ENCODE measurements at places on chromosomes 4 and X. TPM values are rescaled to one million over a fixed set of nuclear protein-coding genes. Genes with fewer than 3 reads are reported as not detected.
A peak's percentile ranks its signal among the peaks of the same experiment; 100 is the strongest.

The LETM1 gene
- 70.4 TPM for total RNA-seq

The HTRA3 gene
- 2.6 TPM for total RNA-seq

The SPANXD gene
- not detected for total RNA-seq

The UGT2B7 gene
- total RNA-seq = not detected

The FGF2 gene
- 57.8 TPM for total RNA-seq

The FATE1 gene
- not detected for total RNA-seq

GRCh38 chr4:115529126-115529525, 415.7 kb upstream of the NDST4 start:
- no peaks in the 10 kb centered on the region for H3K4me1 ChIP-seq
- DNase-seq = no peak
- no peaks in the 10 kb centered on the region for H3K27me3 ChIP-seq
- no peaks in the 10 kb centered on the region for H3K36me3 ChIP-seq

DNA sequence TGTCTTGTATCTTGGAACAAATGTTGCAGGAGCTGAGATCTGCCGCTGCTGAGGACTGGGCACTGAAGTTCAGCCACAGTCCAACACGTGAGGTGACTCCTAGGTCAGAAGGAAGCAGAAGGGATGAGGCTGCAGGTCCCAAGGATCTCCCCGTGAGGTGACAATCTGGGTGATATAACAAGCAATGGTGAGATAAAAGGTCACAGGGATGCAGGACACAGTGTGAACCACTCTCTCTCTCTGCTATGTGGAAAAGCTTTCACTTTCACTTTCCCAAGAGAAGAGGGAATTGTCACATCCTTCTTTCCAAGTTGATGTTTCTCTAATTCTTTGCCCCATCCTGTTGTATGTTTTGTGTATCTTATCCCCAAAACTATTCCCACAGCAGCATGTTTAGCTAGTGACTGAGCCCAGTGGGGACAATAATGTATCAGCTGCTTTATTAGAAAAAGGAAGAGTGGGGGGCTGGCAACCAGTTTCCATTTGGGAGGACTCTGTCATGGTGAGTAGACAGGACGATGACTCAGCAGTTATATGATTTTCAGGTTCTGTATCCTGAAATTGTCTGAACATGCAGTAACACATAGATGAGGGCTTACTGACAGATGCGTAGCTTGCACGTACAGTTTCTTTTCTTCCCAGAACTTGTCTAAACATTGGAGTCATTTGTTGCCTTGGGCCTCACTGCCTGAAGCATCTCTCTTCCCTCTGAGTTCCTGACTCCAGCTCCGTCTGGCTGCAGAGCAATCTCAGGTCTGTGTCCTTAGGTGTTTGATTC, 1415.8 kb upstream of the TENM3 start:
- peak; percentile 59 for DNase-seq
- H3K4me1 ChIP-seq = peaks cover 3% of the 10 kb centered on the region
- peak overlapping the region; percentile 40 for H3K27ac ChIP-seq
- H3K4me3 ChIP-seq = peak overlapping the region; percentile 58

- no peaks in the 10 kb centered on the region for H3K4me1 ChIP-seq
- H3K36me3 ChIP-seq = no peaks in the 10 kb centered on the region
- DNase-seq = no peak
- H3K27ac ChIP-seq = peak overlapping the region; percentile 95
Measured at GRCh38 chrX:15334561-15334960, 762 bp downstream of the PIGA start.

- no peak overlapping the region for H3K27ac ChIP-seq
- no peaks in the 10 kb centered on the region for H3K36me3 ChIP-seq
- H3K27me3 ChIP-seq = peaks cover 13% of the 10 kb centered on the region
- no peaks in the 10 kb centered on the region for H3K4me1 ChIP-seq
- no peak overlapping the region for H3K4me3 ChIP-seq
Measured at GRCh38 chr4:10623862-10624261, 60.7 kb downstream of the CLNK start.

- H3K4me3 ChIP-seq = no peak overlapping the region
- no peaks in the 10 kb centered on the region for H3K36me3 ChIP-seq
- H3K27ac ChIP-seq = no peak overlapping the region
- no peaks in the 10 kb centered on the region for H3K27me3 ChIP-seq
- no peak for DNase-seq
- H3K4me1 ChIP-seq = no peaks in the 10 kb centered on the region
Measured at GRCh38 chr4:174503079-174503715, 19.1 kb downstream of the HPGD start.

DNA sequence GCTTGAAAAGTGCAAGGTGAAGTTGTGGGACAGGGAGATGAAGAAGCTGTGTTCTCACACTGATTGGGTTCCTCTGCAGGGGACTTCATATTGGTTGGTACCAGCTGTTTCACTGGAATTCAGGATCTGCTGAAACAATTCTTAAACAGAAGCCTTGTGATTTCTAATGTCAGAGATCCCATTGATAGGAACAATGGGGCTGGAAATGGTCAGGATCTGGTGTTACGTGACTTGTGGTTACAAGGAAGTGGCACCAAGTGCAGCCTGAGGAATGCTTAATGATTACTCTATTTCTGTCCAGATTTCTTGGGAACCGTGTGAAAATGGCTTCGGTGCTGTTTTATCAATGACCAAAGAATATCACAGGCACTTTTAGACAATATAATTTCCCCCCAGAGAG, 68.1 kb downstream of the MOSPD2 start:
- no peak for DNase-seq
- H3K27me3 ChIP-seq = no peaks in the 10 kb centered on the region
- H3K4me1 ChIP-seq = no peaks in the 10 kb centered on the region

- H3K27ac ChIP-seq = no peak overlapping the region
- no peaks in the 10 kb centered on the region for H3K4me1 ChIP-seq
- H3K4me3 ChIP-seq = no peak overlapping the region
Measured at GRCh38 chr4:101660607-101661006, 129.9 kb upstream of the BANK1 start.

DNA sequence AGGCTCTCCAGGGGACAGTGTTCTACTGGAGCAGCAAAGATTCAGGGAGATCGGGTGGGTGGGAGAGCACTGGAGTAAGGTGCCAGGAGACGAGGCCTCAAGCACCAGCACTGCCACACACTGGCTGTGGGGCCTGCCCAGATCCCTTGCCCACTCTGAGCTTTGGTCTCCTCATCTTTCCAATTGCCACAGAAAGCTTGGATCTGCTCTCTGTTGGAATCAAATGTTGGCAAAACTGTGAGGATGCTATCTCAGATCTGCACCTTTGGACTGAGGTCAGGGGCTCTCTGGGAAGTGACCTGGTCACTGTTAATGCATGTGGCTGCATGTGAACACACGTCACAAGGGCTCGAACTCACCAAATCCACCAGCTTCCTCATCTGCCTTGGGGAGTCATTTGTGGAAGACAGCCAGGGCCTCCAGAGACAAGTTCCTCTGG, 1.3 kb downstream of the RIPPLY1 start:
- no peak for DNase-seq
- no peaks in the 10 kb centered on the region for H3K36me3 ChIP-seq
- no peaks in the 10 kb centered on the region for H3K4me1 ChIP-seq
- no peak overlapping the region for H3K4me3 ChIP-seq
- no peaks in the 10 kb centered on the region for H3K27me3 ChIP-seq

- no peaks in the 10 kb centered on the region for H3K36me3 ChIP-seq
- H3K4me3 ChIP-seq = no peak overlapping the region
- no peak overlapping the region for H3K27ac ChIP-seq
- no peak for DNase-seq
- peaks cover 2% of the 10 kb centered on the region for H3K27me3 ChIP-seq
- no peaks in the 10 kb centered on the region for H3K4me1 ChIP-seq
Measured at GRCh38 chr4:147076179-147076578, 130.5 kb upstream of the TTC29 start.

DNA sequence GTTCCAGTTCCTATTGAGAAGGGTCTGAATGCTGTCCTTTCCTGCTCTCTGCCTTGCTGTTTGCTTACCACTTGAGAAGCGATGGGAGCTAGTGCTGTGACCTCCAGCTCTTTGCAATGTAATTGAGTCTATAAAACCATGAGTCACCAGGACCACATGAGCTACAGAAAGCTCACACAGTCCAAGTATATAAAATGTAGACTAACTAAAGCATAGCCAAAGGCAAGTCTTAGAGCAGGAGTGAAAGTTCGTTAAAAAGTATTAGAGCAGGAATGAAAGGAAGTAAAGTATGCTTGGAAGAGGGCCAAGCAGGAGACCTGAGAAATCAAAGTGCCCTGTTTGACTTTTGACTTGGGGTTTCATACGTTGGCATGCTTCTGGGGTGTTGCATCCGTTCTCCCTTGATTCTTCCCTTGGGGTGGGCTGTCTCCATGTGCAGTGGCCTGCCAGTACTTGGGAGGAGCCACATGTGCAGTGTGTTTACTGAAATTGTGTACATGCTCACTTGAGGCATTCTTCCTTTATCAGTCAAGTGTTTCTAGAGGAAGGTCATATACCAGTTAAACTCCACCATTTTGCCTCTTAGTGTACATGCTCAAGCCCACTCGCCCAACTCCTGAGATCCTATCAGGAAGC, 71.3 kb upstream of the KIT start:
- H3K27me3 ChIP-seq = no peaks in the 10 kb centered on the region
- peaks cover 5% of the 10 kb centered on the region for H3K4me1 ChIP-seq
- H3K36me3 ChIP-seq = no peaks in the 10 kb centered on the region
- DNase-seq = peak; percentile 28
- no peak overlapping the region for H3K4me3 ChIP-seq
- H3K27ac ChIP-seq = no peak overlapping the region

DNA sequence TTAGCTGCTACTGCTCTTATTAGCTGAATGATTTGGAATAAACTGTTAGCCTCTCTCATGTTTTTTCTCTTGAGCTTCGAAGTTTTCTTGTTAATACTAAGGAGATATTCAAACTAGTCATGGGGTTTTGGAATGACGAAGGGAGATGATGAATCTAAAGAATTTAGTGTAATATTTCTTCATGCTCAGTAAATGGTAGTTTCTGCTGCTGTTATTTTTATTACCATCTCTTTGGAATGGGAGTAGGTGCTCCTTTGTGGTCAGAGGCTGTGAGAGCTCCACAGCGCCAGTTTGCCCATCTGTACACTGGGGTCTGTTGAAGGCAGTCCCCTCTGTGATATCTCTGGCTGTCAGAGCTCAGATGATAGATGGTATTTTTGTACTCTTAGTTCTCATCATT, 33.7 kb downstream of the HTT start:
- peak overlapping the region; percentile 62 for H3K27ac ChIP-seq
- no peaks in the 10 kb centered on the region for H3K27me3 ChIP-seq
- DNase-seq = no peak

DNA sequence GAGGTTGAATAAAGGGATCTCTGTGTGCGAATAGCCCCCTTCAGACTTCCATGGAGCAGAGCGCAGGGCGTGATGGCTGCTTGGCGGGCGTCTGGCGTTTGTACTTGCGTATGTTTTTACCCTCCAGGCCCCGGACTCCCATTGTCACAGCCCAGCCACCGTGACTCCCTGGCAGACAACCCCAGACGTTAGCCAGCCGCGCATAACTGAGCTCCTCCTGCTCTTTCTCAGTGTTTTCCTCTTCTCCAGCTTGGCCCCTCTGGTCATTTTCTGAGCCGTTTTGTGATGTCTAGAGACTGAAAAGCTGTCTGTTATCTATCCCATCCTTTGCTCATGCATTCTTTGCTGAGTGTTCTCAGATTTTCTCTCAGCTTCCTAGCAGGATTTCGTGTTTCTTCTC, 54.3 kb downstream of the IGFBP7 start:
- H3K4me3 ChIP-seq = no peak overlapping the region
- no peak for DNase-seq
- no peaks in the 10 kb centered on the region for H3K27me3 ChIP-seq
- no peak overlapping the region for H3K27ac ChIP-seq

- H3K27ac ChIP-seq = peak overlapping the region; percentile 12
- no peak for DNase-seq
- no peaks in the 10 kb centered on the region for H3K4me1 ChIP-seq
- peaks cover 15% of the 10 kb centered on the region for H3K36me3 ChIP-seq
- peak overlapping the region; percentile 37 for H3K4me3 ChIP-seq
Measured at GRCh38 chrX:154459832-154460231, 1.8 kb downstream of the PLXNA3 start.

DNA sequence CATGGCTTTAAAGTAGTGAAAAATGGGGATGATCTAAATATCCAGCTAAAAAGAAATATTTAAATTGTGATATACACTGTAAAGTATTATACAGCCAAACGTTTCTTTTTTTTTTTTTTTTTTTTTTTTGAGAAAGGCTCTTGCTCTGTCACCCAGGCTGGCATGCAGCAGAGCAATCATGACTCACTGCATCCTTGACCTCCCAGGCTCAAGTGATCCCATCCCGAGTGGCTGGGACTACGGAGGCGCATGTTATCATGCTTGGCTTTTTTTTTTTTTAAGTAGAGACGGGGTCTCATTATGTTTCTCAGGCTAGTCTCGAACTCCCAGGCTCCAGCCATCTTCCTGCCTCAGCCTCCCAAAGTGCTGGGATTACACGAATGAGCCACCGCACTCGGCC, 17.1 kb downstream of the SMIM14 start:
- H3K27ac ChIP-seq = peak overlapping the region; percentile 64
- H3K4me1 ChIP-seq = peaks cover 6% of the 10 kb centered on the region
- H3K36me3 ChIP-seq = no peaks in the 10 kb centered on the region
- DNase-seq = peak; percentile 69
- no peak overlapping the region for H3K4me3 ChIP-seq

- H3K4me3 ChIP-seq = no peak overlapping the region
- no peaks in the 10 kb centered on the region for H3K36me3 ChIP-seq
- DNase-seq = no peak
- H3K4me1 ChIP-seq = no peaks in the 10 kb centered on the region
Measured at GRCh38 chrX:5971300-5971699, 257.4 kb downstream of the NLGN4X start.

DNA sequence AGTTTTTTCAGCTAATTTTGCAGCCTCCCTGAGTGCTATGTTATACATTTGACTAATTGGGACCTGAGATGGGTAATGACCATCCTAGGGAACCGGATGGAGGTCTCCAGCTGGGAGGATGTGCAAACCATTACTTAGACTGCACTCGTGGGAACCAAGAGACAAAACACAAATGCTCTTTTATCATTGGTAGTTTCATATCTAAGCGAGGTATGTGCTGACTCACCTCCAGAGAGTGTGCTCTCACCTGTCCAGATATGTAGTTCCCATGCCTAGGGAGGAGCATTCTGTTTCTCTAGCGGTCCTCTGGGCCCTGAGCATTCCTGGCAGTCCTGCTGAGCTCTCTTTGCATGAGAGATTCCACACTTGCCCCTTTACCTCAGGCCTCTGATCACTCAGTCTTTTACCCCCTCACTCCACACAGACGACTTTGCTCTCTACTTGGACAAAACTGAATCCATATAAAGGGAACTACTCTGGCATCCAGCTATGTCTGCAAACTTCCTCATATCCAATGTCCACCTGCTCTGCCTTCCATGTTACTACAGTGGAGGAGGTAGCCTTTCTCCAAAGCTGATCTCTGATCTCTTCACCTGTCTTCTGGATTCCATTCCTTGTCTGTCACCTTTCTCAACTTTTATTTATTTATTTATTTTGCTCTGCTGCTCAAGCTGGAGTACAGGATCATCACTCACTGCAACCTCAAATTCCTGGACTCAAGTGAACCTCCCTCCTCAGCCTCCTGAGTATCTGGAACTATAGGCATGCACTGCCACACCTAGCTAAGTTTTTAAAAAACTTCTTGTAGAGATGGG, 88.4 kb downstream of the LRP2BP start:
- H3K4me3 ChIP-seq = no peak overlapping the region
- H3K36me3 ChIP-seq = peaks cover 2% of the 10 kb centered on the region
- peaks cover 10% of the 10 kb centered on the region for H3K4me1 ChIP-seq
- no peaks in the 10 kb centered on the region for H3K27me3 ChIP-seq
- no peak for DNase-seq

Data from fibroblast of lung (primary cell).